Cortex of kidney (tissue), 1 donor: ENCODE measurements at places on chromosomes 5 and 9.

DNA sequence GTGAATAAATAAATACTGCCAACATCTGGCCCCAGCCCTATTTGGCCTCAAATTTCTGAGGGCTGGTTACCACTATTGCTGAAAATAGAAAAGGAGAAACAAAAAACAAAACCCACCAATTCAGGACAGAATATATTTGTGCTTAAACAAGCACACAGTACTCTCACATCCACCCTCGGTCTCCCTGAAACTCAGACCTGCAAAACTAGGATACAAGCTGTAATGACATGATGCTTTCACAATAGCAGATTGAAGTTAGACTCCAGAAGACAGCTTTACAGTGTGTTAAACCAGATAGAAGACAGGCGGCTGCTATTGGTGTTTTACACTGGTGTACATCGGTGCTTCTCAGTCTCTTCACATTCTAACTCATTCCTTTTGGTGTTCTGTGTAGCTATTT, 214.9 kb upstream of the DMRT1 start:
- DNase-seq: no peak

DNA sequence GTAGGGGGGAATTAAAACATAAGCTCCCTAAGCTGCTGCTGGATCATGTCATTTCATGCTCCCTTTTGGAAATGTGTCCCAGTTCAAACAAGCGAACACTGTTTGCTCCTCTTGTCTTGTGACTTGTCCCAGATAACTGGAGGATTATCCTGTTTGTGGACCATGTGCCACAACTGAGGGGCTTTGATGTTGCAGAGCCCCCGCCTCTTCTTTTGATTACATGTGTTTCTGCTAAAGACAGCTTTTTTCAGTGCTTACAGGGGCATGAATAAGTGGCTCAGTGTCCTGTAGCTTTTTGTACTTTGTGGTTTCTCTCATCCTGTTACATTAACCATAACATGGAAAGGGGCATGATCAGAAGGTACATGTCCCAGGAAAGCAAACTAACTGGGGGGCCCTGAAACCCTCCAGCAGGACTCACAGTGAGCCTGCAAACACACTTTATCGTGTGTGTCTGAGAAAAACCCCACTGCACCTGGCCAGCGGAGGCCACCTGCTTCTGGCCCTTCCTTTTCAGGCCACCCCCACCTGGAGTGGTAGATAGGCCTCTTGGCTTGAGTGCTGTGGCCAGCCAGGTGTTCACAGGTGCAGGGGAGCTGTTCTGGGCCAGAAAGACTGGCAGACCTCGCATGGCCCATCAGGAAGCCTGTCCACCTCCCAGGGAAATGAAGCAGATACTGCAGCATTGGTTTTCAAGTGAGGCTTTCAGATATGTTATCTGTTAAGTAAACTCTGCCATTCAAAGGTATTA, 285.6 kb downstream of the FANCC start:
- DNase-seq: no peak

- no peak for DNase-seq
Measured at GRCh38 chr9:21015995-21016394, 15.4 kb downstream of the HACD4 start.

- no peak for DNase-seq
Measured at GRCh38 chr9:137664676-137665075, 45.9 kb downstream of the EHMT1 start.

DNA sequence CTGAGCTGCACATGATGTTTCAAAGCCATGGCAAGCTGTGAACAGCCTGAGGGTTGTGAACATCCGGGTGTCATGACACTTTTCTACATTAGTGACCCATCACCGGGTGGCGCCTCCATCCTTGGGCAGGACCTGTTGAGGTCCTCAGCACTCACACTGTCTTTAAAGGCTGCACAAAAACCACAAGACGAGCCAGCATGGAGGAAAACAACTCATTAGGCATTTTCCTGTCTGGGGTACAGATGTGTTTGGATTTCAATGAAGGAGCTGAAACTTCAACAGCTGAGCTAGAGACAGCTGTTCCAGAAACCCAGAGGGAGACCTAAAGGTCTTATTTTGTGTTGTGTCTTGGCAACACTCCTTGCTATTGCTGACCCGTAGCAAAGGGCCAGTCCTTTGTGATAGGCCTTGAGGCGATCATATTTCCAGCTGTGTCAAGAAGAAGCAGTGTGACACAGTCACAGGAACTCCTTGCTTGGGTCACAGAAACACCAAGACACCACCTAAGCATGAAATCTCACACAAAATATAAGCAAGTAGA, 151.8 kb upstream of the VLDLR start:
- no peak for DNase-seq

- DNase-seq: no peak
Measured at GRCh38 chr9:135797507-135798262, 95.7 kb downstream of the KCNT1 start.

GRCh38 chr5:5343568-5343967, 78.9 kb upstream of the ICE1 start:
- no peak for DNase-seq

GRCh38 chr9:21965401-21965951, 28.7 kb downstream of the CDKN2A start:
- no peak for DNase-seq

DNA sequence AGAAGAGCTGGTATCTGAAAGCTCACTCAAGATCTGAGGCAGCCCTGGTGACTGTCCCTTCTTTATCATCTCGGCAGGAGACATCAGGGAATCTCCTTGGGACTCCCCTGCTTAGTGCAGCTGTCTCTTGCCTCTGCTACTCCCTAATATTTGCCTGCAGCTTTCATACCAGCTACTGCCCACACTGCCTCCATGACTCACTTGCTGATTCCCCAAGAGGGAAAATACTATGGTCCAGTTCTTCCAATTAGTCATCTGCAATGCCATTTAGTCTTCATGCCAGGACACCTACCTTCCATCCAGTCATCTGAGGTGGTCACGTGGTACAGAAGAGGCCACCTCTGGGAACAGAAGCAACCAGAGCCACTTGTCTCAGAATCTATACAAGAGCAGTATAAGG, 270.8 kb downstream of the NTRK2 start:
- no peak for DNase-seq

- no peak for DNase-seq
Measured at GRCh38 chr9:87245271-87245670, 252.4 kb upstream of the DAPK1 start.

DNA sequence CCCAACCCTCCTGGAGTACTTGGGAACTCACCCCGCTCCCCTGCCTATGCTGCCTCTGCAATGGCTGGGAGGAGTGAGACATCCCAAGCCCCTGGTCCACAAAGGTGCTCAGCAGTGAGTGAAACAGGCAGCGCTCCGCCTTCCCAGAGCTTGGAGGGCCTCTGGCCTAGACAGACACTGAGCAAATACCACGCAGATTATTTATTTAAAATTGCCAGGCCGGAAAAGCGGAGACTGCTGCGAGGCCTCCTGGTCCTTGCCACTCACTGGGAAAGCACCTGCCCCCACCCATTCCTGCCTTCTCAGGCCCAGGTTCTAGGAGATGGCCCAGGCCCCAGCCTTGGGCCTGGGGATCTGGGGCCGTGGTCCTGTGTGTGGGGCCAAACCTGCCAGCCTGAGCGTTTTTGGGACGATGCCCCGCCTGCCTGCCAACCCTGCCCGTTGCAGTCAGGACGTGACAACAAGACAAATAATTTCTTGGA, 17.4 kb downstream of the FGF18 start:
- no peak for DNase-seq

GRCh38 chr9:86061972-86062739, 37.2 kb downstream of the GOLM1 start:
- no peak for DNase-seq
